ENCODE measurements at places on chromosomes 4 and X.
A peak's percentile ranks its signal among the peaks of the same experiment; 100 is the strongest.

DNA sequence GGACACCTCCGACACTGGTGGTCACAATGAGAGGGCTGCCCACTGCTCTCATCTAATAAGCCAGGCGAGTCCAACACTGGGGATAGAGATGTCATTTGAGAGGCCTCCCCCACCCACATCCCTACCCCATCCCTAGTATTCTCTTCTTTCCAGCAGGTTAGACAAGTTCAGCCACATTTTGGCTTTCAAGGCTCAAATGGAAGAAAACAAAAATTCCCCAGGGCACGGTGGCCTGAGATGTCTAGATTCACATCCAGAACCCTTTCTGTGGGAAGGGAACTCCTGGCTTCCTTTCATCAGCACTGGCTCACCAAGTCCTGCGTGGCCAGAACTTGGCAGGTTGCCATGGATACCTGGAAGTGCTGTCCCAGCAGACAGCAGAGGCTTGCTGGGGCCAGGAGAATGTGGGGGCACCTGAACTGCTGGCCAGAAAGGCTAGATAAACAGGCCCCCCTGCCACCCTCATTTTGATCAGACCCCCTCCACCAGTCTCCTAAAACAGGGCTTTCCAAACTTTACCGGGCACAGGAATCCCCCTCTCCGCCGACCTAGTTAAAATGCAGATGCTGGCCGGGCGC lies 1.3 kb upstream of the NYX start:
- no peak for DNase-seq

- DNase-seq: no peak
Measured at GRCh38 chr4:22634541-22635181, 58.1 kb upstream of the GBA3 start.

DNA sequence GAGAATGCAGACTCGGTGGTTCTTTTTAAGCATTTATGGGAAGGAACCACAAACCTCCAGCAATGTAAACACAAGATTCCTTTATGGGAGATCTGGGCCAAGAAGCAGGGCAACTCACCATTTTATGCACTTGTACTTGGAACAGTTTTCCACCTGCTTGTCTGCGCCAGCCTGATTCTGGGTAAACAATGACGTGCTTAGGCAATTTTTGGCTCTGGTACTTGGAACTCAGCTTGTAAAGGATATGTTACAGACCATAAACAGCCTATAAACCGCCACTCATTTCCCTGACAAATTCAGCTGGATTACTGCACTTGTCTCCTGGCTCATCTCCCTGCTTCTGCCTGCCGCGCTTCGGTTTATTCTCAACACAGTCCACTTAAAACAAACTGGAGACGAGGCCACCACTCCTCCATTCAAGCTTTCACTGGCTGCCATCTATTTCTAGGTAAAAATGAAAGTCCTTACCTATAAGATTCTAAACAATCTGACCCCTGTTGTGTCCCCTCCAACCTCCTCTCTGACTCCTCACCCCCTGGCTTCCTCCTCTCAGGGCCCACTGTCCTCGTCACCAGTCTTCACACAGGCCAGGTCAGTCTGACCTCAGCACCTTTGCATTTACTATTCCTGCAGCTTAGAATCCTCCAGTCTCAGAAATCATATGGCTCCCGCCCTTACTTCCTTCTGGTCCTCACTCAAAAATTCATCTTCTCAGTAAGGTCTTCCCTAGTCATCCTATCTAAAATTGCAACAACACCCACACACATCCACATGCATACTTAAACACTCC lies 205.9 kb upstream of the GALNT7 start:
- no peak for DNase-seq

DNA sequence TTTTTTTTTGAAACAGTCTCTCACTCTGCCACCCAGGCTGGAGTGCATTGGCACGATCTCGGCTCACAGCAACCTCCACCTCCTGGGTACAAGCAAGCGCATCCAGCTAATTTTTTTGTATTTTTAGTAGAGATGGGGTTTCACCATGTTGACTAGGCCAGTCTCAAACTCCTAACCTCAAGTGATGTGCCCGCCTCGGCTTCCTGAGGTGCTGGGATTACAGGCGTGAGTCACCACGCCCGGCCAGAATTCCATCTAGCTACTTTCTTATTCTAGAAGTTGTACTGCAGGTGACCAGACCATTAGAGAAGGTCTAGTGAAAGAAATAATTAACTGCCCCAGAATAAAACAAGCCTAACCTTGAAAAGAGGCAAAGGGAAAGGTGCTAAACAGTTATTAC lies 2.3 kb downstream of the LRBA start:
- no peak for DNase-seq

DNA sequence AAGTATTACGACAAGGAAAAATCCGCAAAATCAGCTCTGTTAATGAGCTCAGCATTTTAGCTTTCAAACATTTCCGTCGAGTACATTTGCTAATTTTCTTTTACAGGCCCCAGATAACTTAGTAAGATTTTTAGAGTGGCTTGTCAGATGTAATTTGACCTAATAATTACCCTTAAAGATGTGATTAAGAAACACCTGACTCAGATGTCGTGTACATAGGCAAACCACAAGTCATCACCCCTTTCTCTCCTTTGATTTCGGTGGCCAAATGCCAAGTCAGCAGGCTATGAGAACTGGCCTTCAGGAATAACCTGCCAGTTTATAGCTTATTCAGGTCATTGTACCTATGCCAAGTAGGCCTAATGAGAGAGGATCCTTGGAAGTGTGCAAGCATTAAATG lies 369.6 kb downstream of the PCDH7 start:
- DNase-seq: no peak

DNA sequence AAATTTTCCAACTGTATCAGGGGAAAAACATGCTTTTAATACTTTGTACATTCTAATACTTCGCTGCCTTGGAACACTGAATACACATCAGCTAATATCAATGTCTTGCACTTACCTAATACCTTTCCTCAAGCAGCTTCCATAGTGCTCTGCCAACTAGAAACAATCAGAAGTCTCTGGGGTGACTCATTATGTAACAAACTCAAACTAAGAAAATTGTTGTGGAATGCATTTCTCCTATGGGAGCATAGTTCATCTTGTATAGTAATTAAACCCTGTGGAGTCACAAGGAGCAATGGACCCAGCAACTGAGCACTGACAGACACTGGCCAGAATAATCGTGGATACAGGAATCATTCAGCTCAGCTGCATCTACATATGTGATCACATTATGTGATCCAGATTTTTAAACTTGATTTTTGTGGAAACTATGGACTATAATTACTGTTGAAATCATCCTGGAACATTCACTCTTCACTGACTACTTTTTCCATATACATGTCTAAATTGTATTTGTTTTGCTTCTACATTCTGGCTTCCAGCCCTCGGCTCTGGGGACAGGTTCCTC lies 496.9 kb downstream of the TMA16 start:
- DNase-seq: no peak

- no peak for DNase-seq
Measured at GRCh38 chr4:181877329-181877848, 365.8 kb upstream of the TENM3 start.

DNA sequence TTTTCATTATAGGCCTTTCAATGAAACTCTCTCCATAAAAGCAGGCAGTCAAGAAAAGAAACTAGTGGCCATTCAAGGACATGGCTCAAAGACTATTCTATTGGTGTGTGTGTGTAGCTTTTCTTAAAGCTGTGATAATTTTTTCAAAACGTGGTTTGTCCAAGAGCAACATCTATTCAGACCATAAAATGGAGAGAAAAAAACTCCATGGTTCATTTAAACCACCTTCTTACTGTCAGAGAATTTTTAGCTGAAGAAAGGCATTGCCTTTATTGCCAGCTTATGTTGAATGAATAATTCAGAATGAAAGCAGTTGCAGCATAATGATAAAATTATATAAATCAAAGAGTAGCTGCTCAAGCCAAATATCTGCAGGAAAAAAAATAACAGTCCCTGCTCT lies 325.5 kb downstream of the PCDH18 start:
- no peak for DNase-seq

DNA sequence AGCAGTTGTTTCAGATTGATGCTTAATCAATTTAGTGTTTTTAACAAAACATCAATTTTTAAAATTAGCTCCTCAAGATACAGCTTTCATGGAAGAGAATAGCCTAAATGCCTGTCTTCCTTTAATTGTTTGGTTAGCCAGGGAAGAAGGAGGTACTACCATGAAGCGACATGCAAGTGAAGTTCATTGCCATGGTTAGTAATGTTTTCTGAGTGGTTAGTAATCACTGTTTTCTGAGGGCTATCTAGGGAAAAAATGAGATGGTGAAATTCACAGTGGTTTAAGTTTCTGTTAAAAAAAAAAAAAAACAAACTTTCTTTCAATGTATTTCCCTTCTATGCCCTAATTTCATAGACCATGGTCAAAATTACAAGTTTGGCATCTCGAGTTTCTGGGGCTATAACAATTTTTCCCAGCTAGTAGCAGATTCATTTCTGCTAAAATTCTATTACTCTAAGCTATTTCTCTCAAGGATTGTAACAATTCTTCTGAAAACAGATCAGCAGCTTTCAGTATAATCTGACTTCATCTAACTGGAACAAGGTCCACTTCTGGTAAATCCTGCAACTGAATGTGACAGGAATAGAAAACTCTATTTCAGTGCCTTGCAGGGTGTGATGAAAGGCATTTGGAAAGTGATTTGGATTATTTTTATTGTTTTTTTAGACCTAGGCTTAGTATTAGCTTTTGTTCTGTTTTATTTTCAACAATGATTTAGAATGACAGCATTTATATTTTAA lies 157.0 kb downstream of the PCDH18 start:
- DNase-seq: no peak

- DNase-seq: peak; percentile 2
Measured at GRCh38 chr4:114180481-114180880, 201.0 kb upstream of the ARSJ start.

- peak; percentile 32 for DNase-seq
Measured at GRCh38 chr4:113355550-113356371, 306.3 kb downstream of the ANK2 start.

GRCh38 chrX:20265726-20266681 lies 705 bp downstream of the RPS6KA3 start:
- DNase-seq: no peak

DNA sequence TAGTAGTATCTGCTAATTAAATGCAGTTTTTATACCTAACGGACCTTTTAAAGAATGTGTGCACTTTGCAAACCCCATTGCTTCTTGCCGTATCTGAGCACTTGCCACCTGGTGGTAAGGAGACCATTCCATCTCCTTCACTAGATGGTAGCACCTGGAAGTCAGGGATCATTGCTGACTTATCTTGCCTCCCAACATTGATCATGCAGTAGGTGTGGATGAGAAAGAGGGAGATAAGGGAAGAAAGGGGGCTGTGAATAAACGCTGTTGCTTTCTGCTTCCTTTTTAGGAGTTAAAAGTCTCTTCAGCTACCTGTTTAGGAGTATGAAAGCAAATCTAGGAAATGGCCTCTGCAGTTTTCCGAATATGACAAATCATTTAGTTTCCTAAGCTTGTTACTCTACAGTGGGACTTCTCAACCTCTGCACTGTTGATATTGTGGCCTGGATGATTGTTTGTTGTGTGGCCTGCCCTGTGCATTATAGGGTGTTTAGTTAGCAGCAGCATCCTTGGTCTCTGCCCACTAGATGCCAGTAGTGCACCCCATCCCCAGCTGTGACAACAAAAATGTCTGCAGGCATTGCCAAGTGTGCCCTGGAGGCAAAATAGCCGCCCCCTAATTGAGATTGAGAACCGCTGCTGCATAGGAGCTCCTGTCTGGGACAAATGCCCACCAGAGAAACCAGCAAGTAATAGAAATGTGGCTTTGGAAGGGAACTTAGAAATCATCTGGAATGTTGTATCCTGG lies 38.8 kb downstream of the GAB1 start:
- no peak for DNase-seq

GRCh38 chr4:94834501-94834900 lies 76.7 kb downstream of the BMPR1B start:
- no peak for DNase-seq

DNA sequence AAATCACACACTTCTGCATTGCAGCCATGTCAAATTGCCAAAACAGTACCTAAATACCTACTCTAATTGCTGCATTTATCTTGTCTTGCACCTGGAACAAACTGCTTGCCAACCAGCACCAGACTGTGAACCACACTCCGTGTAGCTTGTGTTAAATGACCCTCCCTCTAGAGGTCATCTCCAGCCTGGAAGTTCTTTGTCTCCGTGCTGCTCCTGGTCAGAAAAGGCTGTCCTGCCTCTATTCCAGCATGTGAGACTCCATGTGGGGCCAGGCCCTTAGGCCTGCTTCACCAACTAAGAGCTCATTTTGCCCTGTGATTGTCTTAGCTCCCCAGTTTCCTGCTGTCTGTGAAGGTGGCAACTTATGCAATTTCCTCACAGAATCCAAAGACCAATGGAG lies 28.3 kb downstream of the CNGA2 start:
- no peak for DNase-seq

DNA sequence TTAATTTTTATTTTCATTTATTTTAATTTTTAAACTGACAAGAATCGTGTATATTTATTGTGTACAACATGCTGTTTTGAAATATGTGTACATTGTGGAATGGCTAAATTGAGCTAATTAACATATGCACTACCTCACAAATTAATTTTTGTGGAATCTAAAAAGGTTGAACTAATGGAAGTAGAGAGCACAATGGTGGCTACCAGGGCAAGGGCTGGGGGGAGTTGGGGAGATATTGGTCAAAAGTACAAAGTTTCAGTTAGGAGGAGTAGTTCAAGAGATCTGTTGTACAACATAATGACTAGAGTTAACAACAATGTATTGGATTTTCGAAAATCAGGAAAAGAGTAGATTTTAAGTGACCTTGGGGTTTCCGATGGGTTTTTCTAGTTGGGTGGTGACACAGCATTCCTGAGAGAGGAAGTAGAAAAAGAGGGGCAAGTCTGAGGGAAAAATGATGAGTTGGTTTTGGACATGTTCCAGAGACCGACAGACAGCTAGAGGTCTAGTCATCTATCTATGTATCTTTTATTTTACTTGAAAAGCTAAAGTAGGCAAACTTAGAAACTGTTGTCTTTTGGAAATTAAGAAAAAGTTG lies 23.2 kb downstream of the APOO start:
- no peak for DNase-seq

DNA sequence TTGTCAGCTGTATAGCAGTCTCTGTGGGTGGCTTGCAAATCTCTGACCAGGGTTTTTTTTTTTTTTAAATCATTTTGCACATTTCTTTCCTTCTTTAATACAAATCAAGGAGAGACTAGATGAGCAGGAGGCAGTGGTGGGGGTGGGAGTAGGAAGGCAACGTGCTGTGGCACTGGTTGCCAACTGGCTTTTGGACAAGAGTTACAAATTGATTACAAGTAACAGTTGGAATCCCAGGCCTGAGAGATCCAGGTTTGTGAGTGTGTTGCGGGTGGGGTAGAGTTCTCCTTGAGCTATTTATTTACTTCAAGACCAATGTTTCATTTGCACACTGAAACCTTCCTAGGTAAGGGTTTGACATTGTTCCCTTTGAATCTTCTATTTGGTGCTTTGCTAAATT lies 325.3 kb downstream of the AFF2 start:
- no peak for DNase-seq

DNA sequence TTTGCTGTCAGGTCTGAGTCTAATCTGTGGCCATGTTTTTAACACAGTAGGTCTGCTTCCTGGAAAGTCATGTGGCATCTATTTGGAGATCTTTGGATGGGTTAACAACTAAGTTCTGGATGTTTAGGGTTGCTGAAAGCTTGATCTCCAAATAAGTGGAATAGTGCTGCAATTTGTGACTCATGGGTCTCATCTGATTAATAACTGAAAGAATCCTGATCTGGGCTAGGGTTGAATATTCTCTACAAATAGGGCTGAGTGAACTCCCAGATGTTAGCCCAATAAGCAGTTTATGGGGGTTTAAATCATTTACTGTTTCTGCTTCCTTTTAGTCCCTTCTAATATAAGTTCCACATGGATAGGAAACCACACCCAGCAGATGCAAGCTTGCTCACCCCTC lies 23.1 kb downstream of the CT47C1 start:
- DNase-seq: no peak
